ENCODE measurements at places on chromosomes 5 and 9. TPM values are rescaled to one million over a fixed set of nuclear protein-coding genes. Genes with fewer than 3 reads are reported as not detected.

STING1 gene
- 14.2 TPM for total RNA-seq

ARAP3 gene
- total RNA-seq = 8.9 TPM

TUBB4B gene
- total RNA-seq = 219 TPM

ELAVL2 gene
- total RNA-seq = under 0.01 TPM

PCDHB7 gene
- total RNA-seq = 0.89 TPM

SURF4 gene
- total RNA-seq = 608 TPM

AGXT2 gene
- not detected for total RNA-seq

PCA3 gene
- total RNA-seq = not detected

PCDHGA6 gene
- 4.2 TPM for total RNA-seq

FBP1 gene
- total RNA-seq = not detected

GKAP1 gene
- 0.55 TPM for total RNA-seq
